T-helper 9 cell (primary cell): ENCODE measurements at places on chromosomes 1 and 21.

GRCh38 chr1:18913065-18913835, 10.9 kb upstream of the ALDH4A1 start:
- peak; percentile 74 for DNase-seq

DNA sequence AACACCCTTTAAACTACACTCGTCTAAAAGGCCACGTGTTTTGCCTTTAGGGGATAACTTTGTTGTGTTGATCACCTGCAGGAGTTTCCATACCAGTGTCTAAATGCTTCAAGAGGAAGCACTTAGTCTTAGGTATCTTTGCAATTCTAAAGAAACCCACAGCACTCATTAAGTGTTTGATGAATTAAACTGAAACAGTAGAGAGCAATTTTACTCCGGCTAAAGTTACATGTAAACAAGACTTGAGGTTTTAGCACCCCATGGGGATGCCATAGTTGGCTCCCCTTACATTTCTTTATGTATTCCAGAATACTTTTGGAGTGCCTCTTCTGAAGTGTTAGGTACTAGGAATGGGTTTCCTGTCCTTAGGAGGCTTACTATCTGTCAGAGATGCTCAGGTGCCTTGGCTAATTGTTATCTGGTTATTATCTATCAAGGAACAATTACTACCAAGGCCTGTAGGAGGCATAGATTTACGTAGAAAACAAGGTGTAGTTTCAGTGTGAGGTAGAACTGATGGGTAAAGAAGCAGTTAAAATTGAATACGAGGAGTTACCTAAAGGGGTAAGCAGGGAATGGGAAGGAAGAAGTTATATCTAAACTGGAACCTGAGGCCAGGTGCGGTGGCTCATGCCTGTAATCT, 176.8 kb upstream of the SAMSN1 start:
- no peak for DNase-seq

DNA sequence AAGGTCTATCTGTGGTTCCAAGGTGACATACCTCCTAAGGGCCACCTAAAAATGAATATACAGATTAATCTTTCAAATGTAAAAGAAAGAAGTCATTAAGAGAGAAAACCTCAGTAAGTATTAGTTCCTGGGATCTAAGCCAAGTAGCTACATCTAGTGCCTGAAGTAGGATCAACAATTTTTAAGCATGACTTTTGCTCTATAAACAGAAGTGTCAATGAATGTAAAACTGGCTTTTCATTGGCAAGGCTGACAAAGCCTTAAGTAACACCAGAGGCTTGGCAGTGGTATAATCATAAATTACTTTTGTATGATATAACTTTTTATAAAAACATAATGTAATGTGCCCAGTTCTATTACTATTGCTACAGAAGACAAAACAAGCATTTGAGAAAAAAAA, 12.2 kb upstream of the ACADM start:
- no peak for DNase-seq

GRCh38 chr1:158121604-158122254, 59.0 kb upstream of the CD1D start:
- no peak for DNase-seq

DNA sequence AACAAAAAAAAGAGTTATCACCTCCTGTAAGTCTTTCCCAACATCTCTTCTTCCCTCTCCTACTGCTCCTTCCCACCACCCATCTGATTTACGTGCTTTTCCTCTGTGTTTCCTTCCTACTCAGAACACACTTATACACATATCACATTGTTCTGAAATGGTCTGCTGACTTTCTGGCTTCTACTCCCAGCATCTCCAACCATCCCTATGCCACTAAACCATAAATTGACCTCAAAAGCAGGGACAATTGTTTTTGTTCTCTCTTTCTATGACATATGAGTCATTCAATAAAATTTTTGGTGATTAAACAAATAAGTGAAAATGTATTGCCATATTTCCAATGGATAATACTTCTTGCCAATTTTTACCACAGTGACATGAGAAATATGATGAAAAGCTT, 8.2 kb downstream of the GOLPH3L start:
- DNase-seq = no peak

DNA sequence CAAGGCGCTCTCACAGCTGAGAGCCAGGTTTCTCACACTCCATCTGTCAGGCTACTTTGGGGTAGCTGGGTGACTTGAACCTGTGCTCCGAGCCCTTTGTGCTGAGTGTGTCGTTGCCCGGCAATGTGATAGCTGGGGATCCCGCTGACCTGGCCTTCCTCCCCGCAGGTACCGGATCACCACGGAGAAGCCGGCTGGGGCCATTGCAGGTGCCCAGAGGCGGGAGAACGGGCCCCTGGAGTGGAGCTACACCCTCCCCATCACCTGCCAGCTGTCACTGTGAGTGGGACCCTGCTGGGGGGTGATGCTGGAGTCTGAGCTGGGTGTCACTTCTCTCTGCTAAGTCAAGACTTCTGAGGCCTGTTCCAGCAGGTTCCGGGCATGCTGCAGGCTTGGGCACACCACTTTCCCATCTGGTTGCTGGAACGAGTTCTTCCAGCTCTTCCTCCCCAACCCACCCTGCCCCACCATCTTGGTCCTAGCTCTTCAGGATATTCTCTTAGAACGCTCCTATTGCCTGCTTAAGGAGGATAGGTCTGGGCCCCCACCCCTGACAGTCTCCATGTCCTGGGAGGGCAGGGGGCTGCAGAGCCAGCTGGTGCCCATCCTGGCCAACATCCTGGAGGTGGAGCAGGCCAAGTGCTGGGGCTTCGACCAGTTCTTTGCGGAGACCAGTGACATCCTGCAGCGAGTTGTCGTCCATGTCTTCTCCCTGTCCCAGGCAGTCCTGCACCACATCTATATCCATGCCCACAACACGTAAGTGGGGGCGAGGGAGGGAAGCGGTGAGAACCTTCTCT, 7.5 kb downstream of the IKBKE start:
- no peak for DNase-seq

DNA sequence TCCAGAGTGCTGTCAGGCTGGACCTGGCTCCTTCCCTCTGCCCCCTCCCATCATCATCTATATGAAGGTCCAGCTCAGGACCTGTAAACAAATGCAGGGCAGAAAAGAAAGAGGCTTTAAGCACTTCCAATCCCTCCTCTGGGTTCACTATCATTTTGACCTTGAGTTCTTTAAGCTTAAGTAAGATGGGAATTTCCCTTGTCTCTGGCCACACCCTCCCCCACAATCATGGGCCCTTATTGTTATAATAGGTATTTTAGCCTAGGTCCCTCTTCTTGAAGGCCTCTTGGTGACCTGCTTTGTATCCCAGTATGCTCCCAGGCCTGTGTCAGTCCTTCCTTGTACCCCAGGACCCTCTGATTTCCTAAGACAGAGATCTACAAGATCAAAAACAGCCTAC, 45.1 kb upstream of the EPS15 start:
- DNase-seq = no peak

- DNase-seq = no peak
These were observed 34.1 kb downstream of the ABL2 start for GRCh38 chr1:179195376-179195775.

GRCh38 chr21:32710069-32710784, 17.6 kb downstream of the SYNJ1 start:
- DNase-seq = no peak

- no peak for DNase-seq
These were observed 21.3 kb downstream of the KRTAP10-1 start for GRCh38 chr21:44518686-44519085.

- DNase-seq = no peak
These were observed 192.9 kb upstream of the PTGFR start for GRCh38 chr1:78297836-78298235.

GRCh38 chr1:35266306-35266705, 2.2 kb upstream of the ZMYM4 start:
- DNase-seq = no peak

- DNase-seq = no peak
These were observed 27.3 kb upstream of the PADI1 start for GRCh38 chr1:17177651-17178050.

DNA sequence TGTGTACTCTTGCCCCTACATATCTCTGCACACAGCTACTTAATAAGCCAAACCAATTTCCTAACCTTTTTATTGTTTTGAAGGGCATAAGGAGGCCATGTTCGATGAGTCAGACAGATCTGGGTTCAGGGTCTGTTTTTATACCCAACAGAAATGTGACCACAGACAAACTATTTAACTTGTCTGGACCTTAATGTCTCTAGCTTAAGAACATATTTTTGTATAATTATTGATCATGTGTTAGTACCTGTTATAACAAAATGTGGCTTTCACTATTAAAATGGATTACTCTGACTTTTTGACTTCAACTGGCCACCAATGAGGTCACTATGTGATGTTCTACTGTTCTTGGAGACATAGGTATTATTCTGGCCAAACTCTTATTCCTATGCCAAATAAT, 507.8 kb upstream of the USP24 start:
- DNase-seq = no peak

GRCh38 chr1:3822421-3822820, 26.1 kb upstream of the LRRC47 start:
- DNase-seq = no peak

- DNase-seq = no peak
These were observed 390.6 kb downstream of the PTPRC start for GRCh38 chr1:199029401-199029800.

DNA sequence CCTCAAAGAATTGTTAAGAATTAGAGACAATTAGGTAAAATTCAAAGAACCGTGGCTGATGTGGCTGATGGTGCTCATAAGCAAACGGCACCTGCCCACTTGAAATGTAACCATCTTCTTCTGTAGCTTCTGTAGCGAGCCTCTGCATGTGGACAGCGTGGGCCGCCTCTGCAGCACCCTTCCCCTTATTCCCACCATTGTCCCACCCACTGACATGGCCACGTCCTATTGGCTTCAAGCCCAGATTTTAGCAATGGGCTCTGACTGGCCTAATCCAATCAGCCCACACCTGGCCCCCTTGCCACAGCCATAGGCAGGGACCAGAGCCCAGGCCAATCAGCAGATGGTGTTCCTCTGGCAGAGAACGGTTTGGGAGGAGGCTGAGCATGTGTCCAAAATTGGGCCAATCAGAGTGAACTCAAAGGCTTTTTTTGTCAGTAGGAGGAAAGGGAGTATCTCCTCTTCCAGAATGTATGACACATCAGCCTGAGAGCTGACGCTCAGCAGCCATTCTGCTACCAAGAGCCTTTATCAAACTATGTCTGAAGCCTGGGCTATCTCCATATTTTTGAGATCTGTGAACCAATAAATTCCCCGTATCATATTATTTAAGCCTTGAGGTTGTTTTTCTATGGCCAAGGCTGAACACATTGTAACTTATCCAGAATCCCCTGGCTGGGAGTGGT, 518.5 kb downstream of the SMYD3 start:
- no peak for DNase-seq

DNA sequence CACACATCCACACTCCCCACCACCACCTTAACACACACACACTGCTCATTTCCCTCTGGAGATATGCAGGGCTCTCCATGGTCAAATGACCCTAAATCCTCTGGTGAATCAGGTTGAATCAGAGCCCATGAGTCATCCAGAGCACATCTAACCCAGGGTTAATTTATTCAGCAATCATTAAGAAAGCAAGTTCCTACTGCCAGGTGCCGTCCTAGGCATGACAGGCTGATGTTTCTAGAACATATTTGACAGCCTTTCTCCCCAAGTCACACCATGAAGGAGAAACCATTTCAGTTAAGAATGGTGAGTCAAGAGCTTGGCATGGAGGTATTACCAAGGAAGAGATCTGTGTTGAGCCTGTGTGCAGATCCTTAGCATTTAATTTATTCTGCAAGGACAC, 194.3 kb upstream of the CAMK1G start:
- DNase-seq = no peak

- no peak for DNase-seq
These were observed 75.1 kb downstream of the SKI start for GRCh38 chr1:2303016-2303775.

DNA sequence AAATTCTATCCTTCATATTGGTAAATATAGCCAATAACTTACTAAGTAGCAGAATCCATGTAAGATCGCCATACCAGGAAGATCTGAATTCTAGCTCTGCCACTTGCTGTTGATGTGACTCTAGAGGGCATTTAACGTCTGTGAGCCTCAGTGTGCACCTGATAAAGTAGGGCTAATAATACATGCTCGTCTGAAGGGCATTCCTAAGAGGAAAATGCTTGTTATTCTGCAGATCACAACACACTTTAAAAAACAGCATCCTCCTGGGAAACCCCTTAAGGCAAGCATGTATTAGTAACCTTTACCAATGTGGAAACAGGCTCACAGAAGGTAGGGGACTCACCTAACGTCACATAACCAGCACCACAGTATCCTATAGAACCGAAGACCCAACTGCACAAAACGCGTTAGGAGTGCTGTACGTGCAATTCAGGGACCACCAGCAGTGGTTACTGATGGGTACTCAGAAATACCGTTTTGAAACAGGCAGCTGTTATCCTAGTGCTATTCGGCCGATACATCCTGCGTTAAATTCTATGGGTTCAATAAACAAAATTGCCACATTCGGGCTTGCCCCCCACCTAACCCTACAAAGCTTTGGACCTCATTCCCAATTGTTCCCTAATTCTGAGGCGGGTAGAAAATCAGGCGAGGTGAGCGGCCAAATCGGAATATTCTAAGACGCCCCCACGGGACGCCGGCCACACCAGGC, 758 bp downstream of the DEPDC1 start:
- no peak for DNase-seq

DNA sequence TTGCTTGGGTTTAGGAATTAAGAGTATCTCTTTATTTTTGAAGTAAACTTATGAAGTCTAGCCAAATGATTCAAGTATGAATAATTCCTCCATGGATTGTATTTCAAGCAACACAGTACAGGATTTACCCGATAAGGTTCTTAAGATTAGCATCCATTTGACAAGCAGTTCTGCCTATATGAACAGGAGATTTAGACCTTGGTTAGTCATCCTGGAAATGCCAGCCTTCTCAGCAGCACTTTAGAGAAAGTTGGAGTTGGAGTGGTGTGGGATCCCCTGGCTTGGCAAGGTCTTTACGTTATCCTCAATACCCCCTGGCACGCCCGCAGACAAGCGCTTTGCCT, 1.6 kb downstream of the BCAR3 start:
- DNase-seq = no peak

DNA sequence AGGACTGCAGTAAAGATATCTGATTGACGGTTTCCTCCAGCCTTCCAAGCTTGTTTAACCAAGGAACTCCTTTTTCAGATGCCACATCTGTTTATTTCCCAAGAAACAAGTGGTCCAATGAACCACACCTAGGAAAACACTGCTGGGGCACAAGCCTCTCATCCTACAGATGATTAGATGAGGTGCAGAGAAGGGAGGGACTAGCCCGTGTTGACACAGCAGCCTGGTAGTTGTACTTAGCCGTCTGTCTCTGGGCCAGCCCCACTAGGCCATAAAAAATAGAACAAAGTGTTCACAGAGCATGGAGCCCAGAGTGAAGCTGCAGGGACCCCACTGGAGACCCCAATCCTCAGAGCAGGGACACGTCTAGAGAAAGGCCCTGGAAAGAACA, 32.1 kb downstream of the LRP8 start:
- no peak for DNase-seq
